ENCODE measurements at places on chromosomes 3 and 15. TPM values are rescaled to one million over a fixed set of nuclear protein-coding genes. Genes with fewer than 3 reads are reported as not detected.

- DNase-seq, result peak; percentile 35
Observed at GRCh38 chr3:9934235-9934621, 594 bp downstream of the CRELD1 start.

- no peak for DNase-seq
Observed at GRCh38 chr3:139586420-139587017, 47.0 kb upstream of the RBP1 start.

LRRC31 gene
- total RNA-seq, result not detected

- DNase-seq, result peak; percentile 48
Observed at GRCh38 chr15:63238796-63239195, 38.6 kb upstream of the APH1B start.

GRCh38 chr15:73688455-73688854 is 4.3 kb downstream of the CD276 start:
- DNase-seq, result no peak
